NCI-H1092 treated with DMSO at 0.1 percent for 48 hours (cell line): ENCODE measurements at places on chromosomes 12 and 14.

DNA sequence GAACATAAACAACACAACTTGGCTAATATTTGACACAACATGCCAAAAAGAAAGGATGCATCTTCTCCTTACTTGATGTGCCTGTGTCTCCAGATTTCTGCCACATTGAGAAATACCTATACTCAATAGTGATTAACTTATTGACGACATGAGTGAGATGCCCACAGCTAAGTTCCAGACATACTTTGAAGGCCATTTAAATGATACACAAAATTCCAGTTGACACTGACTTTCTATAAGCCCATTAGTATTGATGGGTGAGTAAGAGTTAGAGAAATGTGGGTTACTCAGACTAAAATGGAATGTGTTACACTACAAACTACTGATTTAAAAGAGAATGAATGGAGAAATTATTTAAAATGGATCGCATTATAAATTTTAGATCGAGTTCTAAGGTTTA lies 838.2 kb upstream of the MGAT4C start:
- no peak for DNase-seq

DNA sequence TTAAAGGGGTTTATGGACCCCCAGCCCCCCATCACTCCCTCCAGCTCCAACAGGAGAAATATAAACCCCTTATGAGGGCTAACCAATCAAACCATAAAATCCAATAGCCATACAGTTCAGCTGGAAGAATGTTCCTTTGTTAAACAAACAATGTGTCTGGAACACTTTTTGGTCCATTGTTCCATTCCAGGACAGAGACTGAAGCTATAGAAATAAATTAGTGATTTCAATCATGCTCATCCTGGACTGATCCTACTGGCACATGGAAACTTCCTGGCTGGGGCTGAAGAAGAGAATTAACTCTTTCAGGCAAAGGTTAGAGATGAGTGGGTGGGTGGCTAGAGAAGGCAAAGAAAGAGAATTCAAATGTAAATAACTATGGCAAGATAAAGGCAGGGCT lies 63.4 kb downstream of the ANO2 start:
- no peak for DNase-seq

DNA sequence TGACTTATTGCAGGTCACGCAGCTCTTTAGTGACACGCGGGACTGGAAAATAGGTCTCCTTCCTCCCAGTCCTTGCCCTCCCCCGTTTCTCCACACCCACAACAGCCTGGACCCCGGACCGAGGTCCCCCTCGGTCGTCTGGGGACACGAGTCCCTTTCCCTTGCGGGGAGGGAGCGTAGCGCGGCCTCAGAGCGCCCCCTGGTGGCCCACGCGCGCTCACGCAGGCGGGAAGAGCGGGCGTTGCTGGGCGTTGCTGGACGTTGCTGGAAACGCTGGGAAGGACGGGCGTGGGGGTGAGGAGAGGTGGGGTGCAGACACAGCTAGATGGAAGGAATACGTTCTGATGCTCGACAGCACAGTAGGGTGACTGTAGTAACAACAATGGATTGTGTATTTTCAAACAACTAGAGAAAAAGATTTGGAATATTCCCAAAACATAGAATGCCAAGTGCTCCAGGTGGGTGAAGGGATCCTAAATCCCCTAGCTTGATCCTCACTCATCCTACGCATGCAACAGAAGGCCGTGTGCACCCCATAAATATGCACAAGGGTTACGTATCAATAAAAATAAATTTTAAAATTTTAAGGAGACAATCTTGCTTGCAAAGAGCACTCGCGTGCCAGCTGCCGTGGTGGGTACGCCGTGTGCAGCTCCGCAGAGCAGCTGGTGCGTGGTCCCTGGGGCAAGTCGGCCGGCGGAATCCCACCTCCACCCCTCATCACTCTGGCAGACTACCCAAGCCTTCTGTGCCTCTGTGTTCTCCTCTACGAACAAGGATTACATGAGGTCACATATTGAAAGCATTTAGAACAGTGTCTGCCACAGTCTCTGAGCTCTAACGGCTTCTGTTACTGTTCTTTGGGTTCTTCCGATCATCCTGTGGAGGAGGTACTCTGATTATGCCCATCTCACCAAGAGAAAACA lies 87.4 kb downstream of the B4GALNT3 start:
- DNase-seq, result peak; percentile 53

DNA sequence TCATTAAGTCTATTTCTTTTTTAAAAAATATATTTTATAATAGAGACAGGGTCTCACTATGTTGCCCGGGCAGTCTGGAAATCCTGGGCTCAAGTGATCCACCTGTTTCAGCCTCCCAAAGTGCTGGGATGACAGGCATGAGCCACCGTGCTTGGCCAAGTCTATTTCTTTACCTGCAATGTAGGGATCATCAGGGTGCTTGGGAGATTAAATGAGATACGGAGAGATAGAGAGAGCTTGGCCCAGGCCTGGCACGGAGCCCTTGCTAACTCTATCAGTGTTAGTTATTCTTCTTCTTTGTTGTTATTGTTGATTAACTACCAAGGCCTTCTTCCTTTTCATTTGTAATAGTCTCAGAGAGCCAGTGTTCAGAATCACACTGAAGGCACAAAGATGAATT lies 3.1 kb downstream of the CABP1 start:
- DNase-seq, result no peak

- no peak for DNase-seq
These were observed 121.5 kb downstream of the MNAT1 start for GRCh38 chr14:60856111-60856510.

GRCh38 chr12:130537051-130537450 lies 179.0 kb downstream of the RIMBP2 start:
- no peak for DNase-seq

- DNase-seq, result peak; percentile 68
These were observed 21.6 kb upstream of the TESC start for GRCh38 chr12:117120787-117121186.

DNA sequence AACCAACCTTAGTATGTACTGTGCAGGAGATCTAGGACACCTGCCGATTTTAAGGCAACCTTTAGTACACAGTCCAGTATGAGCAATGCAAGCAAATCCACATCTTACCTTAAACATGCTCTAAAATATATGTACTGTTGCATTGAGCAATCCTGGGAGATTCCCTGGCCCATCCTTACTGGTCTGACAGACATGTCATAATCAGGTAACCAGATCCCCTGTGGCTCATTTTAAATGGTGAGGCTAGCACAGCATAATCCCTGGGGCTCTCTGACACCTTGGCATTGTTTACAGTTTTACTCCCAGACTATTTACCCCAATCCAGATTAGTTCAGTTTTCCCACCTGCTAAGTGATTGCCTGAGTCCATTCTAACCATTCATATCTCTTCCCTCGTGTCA lies 15.1 kb downstream of the BMAL2 start:
- no peak for DNase-seq

- no peak for DNase-seq
These were observed 93.7 kb upstream of the FUT8 start for GRCh38 chr14:65318636-65319506.

GRCh38 chr12:47111392-47111778 lies 31.6 kb upstream of the AMIGO2 start:
- no peak for DNase-seq

GRCh38 chr12:3055704-3056467 lies 21.3 kb upstream of the TSPAN9 start:
- DNase-seq, result peak; percentile 73

DNA sequence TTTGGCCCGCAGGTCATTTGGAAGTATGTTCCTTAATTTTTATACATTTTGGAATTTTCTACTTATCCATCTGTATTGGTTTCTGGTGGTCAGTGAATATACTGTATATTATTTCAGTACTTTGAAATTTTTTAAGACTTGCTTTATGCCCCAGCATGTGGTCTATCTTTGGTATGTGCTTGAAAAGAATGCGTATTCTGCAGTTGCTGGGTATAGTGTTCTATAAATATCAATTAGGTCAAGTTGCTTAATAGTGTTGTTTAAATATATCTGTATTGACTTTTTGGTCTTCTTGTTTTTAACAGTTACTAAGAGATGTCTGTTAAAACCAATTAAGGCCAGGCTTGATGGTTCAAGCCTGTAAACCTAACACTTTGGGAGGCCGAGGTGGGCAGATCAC lies 21.7 kb upstream of the SIX1 start:
- DNase-seq, result no peak

GRCh38 chr14:26261368-26262122 lies 336.3 kb downstream of the NOVA1 start:
- DNase-seq, result no peak

DNA sequence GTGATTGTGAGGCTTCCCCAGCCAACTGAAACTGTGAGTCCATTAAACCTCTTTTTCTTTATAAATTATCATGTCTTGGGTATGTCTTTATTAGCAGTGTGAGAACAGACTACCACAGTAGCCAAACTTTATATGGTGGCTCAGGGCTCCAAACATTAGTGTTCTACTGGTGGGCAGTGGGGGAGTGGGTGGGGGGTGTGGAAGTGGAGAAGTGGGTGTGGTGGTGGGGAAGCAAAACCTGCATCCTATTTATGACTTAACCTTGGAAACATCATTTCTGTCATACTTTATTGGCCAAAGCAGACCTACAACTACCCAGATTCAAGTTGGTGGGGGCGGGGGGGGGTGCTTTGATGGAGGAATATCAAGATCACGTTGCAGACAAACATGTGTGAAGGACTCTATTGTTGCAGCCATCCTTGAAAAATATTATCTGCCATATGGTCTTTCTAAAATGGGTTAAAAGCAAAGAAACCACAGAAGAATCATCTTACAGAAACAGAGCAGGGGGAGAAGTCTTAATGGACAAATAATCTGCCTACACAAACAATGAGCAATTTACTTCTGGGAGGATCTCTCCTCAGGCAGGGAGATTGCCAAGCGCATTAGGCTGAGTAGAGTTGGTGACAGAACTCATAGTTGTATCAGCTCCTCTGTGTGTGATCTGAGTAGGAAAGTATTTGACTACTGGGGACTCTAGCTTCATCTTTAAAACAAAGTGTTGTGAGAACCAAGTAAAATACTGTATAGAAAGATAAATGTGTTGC lies 1.4 kb upstream of the PWP1 start:
- DNase-seq, result no peak

- DNase-seq, result no peak
These were observed 270.2 kb downstream of the ALG10B start for GRCh38 chr12:38586789-38587188.

DNA sequence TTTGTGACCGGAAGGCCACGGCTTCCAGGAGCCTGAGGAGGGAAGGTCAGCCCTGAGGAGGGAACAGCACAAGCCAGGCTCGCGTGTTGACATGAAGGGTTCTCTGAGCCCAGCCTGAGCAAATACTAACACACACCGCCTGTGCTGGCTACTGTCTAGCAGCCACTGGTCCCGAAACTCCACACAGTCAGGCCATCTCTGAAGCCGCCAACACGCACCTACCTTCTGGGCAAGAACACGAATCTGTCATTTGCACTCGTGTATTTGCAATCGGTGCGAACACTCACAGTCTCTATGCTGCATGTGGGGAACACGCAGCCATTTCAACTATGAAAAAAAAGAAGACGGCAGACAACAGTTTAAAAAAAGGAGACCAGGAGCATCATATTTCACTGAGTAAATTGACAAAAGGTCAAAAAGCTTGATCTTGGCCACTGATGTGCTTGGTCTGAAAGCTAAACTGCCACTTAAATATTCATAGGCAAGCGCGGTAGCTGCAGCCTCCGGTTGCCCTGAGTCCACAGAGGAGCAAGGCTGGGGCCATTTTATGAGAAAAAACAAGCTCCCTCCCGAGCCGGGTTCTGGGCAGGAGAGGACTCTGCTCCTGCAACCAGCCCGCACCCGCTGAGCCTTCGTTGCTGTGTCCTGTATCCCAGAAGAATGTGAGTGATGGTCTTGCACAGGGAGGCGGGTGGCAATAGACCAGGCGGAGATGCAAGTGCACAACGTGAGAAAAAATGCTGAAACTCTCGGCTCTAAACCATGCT lies 57.8 kb downstream of the RIMBP2 start:
- peak; percentile 24 for DNase-seq

GRCh38 chr12:45728630-45729232 lies 775 bp upstream of the ARID2 start:
- peak; percentile 100 for DNase-seq

DNA sequence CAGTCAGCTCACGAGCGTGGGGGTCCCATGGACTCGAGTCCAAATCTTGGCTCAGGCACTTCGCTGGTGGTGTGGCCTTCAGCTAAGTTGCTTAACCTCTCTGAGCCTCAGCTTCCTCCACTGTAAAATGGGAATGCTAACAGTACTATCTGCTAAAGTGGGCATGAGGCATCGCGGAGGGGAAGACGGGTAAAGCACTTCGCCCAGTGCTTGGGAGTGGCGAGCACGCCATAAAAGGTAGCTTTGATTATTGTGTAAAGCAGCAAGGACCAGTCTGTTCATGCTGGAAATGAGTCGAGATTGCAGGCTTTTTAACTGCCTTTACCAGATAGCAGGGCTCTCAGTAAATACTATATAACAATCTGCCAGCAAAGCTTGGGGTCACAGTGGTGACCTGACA lies 24.5 kb downstream of the HRK start:
- DNase-seq, result no peak

GRCh38 chr14:36452860-36453259 lies 67.2 kb downstream of the NKX2-1 start:
- DNase-seq, result no peak

DNA sequence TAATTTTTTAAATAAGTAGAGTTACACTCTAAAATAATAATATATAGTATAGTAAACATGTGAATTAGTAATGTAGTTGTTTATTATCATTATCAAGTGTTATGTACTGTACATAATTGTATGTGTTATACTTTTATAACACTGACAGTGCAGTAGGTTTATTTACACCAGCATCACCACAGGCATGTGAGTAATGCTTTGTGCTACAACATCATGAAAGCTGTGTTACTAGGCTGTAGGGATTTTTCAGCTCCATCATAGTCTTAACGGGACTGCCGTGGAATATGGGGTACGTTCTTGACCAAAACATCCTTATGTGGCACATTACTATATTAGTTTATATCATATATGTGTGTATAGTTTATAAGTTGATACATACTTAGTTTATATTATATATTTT lies 8.6 kb downstream of the FNTB start:
- DNase-seq, result no peak

- no peak for DNase-seq
These were observed 1293.6 kb downstream of the AACS start for GRCh38 chr12:126358806-126359205.
